Spinal cord (tissue), 10 donors: ENCODE measurements at places on chromosomes 5 and 9.

DNA sequence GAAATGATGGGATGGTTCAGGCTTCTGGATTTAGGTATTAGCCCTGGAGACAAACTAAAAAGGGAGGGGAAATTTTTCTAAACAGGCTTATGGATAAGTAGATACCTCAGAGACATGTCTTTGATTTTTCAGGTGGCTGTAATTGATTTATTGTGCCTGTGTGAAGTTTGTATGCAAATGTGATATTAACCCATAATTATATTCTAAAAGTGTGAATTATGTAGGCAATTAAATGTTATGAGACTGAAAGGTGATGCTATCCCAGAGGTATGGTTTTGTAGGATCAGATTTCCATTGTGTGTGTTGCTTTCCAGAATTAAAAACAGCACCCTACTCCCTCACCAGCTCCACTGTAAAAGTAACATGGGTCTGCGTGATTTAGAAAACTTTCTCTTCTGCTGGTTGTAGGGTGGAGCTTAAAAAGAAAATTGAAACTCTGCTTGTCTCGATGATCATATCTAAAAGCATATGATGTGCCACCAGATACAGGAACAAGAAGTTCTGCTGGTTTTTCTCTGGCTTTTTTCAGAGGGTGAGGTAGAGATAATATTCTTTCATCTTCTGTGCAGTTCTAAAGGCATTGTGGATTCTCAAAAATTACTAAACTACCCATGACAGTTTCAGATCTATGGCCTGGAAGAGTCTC, 71.8 kb upstream of the TAF11L2 start:
- DNase-seq = no peak

GRCh38 chr5:103502662-103503061, 59.9 kb downstream of the NUDT12 start:
- no peak for DNase-seq

DNA sequence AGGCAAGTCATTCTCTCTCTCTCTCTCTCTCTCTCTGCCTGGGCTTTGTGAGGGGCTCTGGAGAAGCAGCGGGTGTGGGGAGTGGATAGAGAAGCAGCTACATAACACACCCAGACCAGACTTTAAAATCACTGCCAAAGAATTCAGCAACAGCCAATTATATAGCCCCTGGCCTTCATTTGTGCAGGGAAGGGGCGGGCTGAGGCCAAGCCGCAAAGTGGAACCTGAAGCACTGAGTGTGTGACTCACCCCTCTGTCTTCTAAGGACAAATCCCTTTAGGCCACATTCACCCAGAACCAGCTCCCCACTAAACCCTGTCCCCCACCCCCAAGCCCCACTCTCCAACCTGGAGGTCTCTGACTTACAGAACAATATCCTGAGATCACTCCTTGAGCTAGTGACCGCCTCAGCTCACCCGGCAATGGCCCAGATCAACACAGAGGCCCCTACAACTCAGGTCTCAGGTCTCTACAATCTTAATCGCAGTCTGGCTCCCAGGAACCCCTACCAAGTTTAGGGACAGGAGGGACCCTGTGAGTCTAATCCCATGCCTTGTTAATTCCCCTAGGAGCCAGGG, 6.0 kb downstream of the B4GALT1 start:
- no peak for DNase-seq

DNA sequence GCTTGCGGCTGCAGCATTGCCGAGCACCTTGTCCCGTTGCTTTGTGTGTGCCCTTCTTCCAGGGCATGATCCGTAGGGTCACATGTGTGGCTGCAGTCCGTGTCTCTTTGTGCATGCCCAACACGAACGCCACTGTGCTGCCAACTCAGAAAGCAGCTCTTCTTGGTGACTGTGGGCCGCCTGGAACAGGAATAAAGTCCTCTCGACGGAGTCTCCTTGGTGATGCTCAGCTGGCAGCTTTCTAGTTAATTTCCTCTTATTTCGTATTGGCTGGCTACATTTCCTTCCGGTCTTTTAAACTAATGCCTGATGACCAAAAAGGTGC, 5.8 kb downstream of the EXOC3 start:
- DNase-seq = no peak

GRCh38 chr5:10702911-10703491, 58.0 kb downstream of the DAP start:
- no peak for DNase-seq

DNA sequence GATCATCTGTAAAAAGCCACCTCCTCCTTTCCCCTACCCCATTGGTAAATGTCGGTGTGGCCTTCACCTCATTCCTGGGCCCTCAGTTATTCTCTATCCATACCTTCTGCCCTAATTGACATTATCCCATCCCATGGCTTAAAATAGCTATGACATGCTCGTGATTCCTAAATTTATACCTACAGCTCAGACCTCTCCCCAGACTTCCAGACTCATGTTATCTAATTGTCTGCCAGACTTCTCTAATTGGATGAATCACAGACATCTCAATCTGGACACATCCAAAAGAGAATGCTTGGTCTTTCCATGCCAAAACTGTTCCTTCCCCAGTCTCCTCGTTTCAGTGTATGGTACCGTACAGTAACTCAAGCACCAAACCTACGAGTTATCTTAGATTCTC, 113.0 kb upstream of the GPR151 start:
- DNase-seq = no peak

GRCh38 chr5:12488161-12488560, 583.9 kb upstream of the CTNND2 start:
- DNase-seq = no peak
